ENCODE measurements at places on chromosomes 4 and X.
A peak's percentile ranks its signal among the peaks of the same experiment; 100 is the strongest.

DNA sequence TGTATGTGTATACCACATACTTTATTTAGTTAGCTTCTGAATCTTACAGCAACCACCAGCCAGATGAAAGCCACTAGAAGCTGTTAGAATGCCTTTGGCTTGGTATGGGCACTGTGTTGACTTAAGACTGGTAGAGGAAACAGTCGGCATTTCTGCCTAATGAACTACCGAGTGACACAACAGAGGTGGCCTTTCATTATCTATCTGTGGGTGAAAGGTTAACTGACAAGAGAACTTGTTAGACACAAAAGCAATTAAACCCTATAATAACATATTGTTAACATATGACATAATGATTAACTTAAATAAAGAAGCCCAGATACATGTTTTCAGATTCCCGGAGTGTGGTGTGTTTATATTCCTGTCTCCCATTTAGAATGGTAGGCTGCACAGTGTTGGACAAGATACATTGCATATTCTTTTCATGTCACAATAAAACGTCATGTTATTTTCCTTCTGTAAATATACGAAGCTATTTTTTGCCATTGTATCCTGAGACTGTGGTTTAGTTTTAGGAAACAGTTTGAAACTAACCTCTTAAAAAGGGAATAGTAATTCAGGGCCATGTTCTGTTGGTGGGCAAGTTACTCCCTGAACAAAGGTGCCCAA is 181.5 kb downstream of the SLIT2 start:
- DNase-seq: no peak

- no peak for DNase-seq
These were observed 70.2 kb upstream of the PRPS2 start for GRCh38 chrX:12721042-12721441.

DNA sequence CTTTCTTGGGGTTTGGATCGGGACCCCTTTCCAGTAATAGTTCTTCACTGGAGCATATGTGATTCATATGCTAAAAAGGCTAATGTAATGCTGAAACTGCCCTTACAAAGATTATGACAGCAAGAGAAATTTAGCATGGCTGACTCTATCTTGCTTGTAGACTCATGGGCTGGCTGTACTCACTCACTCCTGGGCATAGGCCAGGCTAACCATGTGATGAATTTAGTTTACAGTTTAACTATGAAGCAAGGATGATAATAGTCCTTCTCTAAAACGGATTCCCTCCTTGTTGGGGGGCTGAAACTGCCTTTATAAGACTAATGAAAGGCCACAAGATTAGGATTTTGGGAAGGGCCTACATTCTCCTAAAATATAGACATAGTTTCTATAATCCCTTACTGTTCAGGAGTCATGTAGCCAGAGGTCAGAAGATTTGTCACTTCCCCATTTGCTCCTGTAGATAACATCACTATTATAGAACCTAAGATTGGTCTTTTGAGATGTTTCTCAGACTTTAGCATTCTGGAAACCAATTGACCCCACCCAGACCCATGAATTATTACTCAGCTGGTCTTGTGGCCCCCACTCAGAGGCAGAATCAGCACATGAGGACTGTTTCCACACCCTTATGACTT is 20.8 kb upstream of the CEP135 start:
- DNase-seq: no peak

- no peak for DNase-seq
These were observed 17.3 kb downstream of the PARM1 start for GRCh38 chr4:74950200-74950599.

DNA sequence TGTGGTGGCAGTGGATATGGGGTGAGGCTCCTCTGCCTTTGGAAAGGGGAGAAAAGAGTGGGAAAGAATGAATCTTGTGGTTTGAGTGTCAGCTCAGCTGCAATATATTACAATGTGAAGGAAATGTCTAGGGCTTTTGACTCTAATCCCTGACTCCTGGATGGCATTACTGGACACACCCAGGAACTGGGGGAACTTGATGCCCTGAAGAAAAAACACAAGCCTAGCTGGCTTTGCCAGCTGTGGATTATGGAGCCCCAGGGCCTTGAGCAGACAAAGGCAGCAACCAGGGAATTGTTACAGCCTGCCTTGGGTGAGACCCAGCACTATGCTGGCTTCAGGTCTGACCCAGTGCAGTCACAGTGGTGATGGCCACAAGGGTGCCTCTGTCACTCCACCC is 57.1 kb upstream of the CYSLTR1 start:
- DNase-seq: no peak

DNA sequence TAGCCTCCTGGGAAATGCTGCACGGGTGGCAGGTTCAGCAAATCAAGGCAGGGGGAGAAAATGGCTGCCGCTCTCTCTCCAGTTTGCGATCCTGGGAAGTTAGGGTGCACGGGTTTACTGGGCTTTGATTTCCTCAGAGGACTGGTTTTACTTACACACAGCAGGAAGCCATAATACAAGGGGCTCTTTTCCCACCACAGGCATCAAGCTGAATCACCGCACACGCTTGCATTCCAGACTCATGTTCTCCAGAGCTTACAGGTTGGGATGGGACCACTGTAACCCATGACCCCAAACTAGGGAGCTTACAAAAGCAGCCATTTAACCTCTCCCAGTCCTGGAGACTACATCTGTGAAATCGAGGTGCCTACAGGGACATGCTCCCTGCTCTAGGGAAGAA is 159.8 kb downstream of the DHRSX start:
- no peak for DNase-seq

DNA sequence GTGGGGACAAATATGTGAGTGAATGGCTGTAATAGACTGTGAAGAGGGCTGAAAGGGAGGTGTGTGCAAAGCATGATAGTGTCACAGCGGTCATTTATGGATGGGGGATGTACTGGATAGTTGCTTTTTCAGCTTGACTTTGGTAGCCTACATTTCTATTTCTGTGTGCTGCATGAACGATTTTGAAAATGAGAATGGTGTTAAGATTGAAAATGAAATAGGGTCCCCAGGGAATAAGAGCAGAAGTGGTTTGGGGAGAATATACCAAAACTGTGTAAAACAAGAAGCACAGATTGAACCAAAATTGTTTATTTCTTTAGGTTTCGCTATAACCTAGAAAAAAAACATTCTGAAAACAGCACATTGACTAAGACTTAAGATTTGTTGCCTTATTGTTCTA is 58.8 kb upstream of the CLNK start:
- DNase-seq: no peak

GRCh38 chrX:115960440-115961084 is 210.0 kb upstream of the AGTR2 start:
- no peak for DNase-seq

DNA sequence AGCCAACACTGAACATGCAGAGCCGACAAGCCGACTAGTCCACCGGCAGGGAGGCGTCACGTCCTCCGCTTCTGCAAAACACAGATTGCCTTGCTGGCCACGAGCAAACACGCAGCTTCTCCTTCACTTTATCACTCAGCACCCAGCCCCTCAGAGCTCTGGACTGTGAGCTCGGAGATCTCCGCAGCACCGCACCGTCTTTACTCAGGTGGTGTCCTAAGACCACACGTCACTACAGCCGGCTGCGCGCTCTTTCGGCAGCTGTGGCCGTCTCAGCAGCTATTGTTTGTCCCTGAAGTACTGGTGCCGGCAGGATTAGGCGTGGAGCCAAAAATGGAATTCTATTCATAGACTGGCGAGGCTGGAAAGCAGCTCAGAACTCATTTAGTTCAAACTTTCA is 72.0 kb downstream of the FAT1 start:
- no peak for DNase-seq

DNA sequence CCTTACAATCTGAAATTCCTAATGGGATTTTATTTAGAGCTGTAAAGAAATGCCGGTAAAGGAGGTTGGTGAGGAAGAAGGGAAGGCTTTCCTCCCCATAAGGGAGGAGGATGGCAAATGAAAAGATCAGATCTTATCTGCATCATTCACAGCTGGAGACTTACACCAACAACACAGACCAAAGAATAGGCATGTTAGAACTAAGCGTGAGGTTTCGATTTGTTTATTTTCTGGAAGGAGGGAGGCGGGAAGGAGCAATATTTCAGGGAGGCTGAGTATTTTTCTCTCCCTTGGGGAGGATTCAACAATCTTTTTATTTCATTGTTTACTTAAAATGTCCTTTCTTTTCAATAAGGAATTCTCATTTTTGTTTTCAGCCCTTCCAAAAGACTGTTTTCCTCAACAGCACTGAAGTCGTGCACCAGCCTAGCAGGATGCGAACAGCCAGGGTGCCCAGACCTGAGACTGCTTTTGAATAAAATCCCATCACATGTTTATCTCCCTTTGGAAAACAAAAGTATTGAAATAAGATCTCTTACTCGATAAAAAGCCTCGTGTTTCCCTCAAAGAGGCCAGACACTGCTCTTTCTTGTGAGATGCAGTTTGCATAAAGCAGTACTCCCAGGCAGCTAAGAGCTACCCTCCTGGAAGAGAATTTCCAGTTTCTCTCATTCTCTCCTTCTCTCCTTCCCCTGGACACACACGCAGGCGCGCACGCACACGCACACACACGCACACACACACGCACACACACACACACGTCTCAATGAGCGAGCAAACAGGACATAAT is 236.1 kb downstream of the MGST2 start:
- DNase-seq: no peak

DNA sequence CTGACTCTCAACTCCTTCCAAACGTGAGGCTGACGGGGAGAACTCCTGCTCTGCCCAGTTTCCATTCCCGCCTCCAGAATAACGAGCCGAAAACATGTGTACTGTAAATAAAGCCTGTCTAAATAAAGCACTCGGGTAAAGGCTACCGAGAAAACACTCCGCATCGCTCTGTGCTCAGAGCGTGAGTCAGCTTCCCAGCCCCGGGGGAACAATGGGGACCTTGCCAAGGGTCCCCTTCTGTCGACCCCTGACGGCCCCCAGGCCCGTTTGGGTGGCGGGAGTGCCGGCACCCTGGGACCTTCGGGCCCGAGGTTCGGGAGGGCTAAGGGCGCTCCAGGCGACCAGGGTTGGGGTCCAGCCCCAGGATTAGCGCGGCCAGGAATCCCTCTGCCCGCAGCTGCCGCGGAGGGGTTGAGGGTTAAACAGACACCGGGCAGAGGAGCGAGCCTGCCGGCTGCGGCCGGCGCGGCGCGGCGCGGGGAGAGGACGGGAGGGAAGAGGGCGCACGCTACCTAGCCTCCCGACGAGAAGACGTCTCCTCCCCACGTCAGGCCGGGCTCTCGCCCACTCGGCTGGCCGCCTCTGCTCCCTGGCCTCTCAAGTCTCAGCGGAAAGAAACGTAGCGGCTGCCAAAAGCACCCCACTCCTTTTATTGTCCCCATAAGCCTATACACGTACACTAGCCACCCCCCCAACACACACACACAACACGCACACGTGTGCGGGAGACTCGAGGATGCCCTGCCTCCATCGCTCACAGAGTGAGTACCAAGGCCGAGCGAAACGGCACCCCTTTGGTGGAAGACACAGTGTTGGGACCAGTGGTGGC is 85.5 kb downstream of the BCOR start:
- DNase-seq: peak; percentile 26

DNA sequence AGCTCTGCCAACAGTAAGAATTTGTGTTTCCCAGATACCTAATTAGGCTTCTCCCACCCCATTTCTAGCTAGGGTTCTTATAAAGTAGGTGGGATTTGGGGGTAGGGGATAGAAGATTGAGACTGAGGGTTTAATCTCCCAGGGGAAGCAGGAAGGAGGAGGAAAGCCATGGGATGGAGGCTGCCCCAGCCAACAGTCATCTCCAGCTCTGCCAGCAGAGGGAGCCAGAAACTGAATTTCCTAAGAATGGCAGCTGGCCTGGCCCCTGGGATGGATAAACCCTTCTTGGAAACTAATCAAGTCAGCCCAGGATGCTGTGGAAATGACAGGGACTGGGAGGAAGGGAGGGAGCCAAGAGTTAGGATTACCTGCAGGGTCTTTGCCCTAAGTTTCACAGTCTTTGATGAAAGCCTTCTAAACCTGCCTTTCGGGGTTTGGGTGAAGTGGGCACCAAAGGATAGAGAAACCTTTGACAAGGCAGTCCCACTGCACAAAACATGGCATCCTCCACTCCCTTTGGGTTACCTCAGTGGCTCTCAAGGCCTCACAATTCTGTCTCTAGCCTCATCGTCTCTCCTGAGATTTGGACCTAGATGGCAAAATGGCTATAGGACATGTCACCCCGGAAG is 6.7 kb upstream of the ERCC6L start:
- peak; percentile 43 for DNase-seq

DNA sequence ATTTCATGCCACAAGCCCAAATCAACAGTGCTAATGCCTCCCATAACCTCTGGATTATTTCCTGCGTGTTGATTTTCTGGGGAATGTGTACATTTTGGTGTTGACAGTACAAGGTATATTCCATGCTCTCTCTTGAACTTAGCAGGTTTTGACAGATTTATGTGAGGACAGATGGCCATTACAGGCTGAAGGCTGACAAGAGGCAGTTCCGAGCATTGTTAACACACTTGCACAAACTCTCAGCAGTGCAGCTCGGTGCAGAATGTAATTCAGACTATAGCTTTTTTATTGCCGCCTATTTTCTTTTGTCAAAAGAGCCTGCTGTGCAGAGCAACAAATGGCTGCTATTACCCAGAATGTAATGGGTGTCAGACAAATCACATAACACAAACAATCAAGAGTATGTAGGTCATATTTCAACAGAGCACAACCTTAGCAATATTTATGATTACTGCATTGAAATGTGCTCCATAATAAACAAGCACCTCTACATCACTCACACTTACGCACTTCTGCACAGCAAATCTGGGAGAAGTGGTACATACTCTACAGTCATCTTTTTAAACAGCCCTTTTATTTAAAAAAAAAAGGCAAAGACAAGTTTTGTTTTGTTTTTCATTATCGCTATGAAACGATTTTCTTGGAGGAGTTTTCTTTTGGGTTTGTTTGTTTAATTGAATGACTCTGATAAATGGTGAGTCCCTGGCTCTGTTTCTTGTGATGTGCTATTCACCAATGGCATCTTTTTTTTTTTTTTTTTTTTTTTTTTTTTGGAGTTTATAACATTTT is 71.6 kb downstream of the PPARGC1A start:
- DNase-seq: no peak

- DNase-seq: no peak
These were observed 72.8 kb downstream of the KIT start for GRCh38 chr4:54730581-54730980.

GRCh38 chrX:112513154-112513553 is 166.6 kb downstream of the LHFPL1 start:
- no peak for DNase-seq

GRCh38 chr4:114658179-114658578 is 59.6 kb downstream of the UGT8 start:
- DNase-seq: no peak

- no peak for DNase-seq
These were observed 203.5 kb downstream of the FAT4 start for GRCh38 chr4:125518281-125518680.

- DNase-seq: no peak
These were observed 151.6 kb downstream of the PALLD start for GRCh38 chr4:168648494-168648893.

- DNase-seq: no peak
These were observed 53.3 kb downstream of the WFS1 start for GRCh38 chr4:6322761-6323566.

GRCh38 chrX:445727-446126 is 59.0 kb upstream of the PPP2R3B start:
- no peak for DNase-seq

DNA sequence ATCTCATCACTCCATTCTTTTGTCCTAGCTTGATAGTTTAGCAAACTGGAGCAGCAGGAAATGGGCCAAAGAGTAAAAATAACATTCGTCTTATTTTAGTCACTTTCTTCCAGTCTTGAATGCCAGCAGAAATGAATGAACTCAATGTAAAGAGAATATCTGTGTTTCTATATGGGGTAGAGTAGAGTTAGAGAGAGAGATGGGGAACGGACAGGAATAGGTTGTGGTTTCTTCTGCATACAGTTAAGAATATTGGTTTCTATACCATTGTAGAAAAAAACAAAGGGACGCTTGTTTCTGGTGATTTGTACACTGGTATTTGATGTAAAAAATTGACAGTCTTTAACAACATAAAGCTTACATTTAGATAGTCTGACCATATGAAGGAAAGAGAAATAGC is 8.9 kb downstream of the GPR174 start:
- no peak for DNase-seq

Measured in inflammatory macrophage (primary cell).